ENCODE measurements at places on chromosomes 4 and X. TPM values are rescaled to one million over a fixed set of nuclear protein-coding genes. Genes with fewer than 3 reads are reported as not detected.

Gene ETNPPL
- total RNA-seq, result not detected

DNA sequence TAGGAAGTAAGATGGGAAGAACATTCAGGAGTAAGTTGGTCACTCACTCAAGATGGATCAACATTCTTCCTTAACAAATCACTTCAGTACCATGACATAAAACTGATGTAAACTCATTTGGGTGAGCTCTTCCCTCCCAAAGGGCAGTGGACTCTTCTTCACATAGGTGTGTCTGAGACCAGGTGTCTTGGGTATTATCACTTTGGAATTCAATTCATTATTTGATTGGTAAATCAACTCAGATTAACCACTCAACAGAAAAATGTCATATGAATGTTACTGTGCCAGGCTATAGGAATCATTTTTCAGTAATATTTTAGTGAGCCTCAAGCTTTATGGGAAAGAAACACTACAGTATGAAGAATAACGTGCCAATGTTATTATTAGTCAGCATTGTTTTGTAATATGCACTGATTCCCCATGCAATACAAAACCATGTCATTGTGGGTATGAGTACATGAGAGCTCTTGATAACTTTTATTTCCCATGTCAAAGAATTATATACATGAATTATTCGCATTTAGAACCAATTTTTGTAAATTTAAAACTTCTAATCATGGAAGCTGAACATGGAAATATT lies 58.6 kb upstream of the ETNPPL start:
- no peak for DNase-seq

GRCh38 chr4:93865650-93866049 lies 37.1 kb downstream of the ATOH1 start:
- DNase-seq, result no peak

- no peak for DNase-seq
Measured at GRCh38 chrX:37759351-37759750, 20.5 kb upstream of the CYBB start.

- DNase-seq, result no peak
Measured at GRCh38 chr4:79205121-79205520, 120.7 kb downstream of the NAA11 start.

GRCh38 chr4:113692809-113693411 lies 68.6 kb downstream of the CAMK2D start:
- DNase-seq, result no peak

DNA sequence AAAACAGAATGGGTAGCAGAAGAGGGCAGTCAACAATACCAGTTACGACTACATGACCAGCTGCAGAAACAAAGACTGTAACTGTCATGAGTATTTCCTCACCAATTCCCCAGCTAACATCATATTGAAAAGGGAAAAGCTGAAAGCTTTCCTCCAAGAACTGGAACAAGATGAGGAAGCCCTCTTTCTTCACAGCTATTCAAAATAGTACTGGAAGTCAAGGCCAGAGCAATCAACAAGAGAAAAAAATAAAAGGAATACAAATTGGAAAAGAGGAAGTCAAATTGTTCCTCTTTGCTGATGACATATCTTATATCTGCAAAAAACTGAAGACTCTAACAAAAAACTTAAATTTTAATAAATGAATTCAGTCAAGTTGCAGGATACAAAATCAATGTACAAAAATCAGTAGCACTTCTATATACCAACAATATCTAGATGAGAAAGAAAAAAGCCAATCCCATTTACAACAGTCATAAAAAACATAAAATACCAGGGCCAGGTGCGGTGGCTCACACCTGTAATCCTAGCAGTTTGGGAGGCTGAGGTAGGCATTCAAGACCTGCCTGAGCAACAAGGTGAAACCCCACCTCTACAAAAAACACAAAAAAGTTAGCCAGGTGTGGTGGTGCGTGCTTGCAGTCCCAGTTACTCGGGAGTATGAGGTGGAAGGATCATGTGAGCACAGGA lies 125.4 kb downstream of the ATP8A1 start:
- no peak for DNase-seq

DNA sequence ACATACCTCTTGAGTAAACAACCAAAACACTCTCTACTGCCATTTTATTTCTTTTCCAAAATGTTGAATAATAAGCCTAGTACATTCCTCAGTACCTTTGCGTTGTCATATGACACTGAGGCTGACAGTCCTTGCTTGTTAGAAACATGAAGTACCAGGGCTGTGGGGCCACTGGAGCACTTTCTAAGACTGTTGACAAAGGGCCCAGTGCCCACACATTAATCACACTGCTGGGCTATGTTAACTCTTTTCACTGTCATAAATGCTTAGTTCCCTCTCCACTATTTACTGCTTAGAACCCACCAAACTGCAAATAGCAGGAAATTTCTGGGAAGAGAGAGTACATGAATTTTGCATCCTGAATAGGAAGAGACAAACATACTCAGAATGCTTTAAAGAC lies 57.1 kb downstream of the FAM47B start:
- no peak for DNase-seq

DNA sequence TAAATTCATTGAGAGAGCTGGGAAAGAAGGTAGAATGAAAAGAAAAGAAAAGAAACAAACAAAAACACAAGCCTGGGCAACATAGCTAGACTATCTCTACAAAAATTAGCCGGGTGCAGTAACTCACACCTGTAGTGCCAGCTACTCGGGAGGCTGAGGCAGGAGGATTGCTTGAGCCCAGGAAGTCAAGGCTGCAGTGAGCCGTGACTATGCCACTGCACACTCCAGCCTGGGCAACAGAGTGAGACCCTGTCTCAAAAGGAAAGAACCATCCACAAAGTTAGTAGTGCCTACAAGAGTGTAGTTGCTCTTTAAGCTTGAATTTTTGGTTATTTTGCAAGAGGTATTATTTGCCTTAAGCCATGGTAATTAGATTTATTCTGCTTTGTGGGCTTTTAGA lies 157.7 kb downstream of the CBR4 start:
- DNase-seq, result no peak

- no peak for DNase-seq
Measured at GRCh38 chrX:42732506-42732905, 45.5 kb downstream of the PPP1R2C start.

- DNase-seq, result peak; percentile 39
Measured at GRCh38 chr4:15755321-15756155, 22.6 kb upstream of the CD38 start.
